ENCODE measurements at places on chromosomes 7 and 10.

- no peak for DNase-seq
Measured at GRCh38 chr7:147775516-147776284, 814.9 kb upstream of the C7orf33 start.

- no peak for DNase-seq
Measured at GRCh38 chr10:10684972-10685371, 332.7 kb upstream of the CELF2 start.

- no peak for DNase-seq
Measured at GRCh38 chr7:87427288-87427687, 48.2 kb downstream of the ABCB4 start.

DNA sequence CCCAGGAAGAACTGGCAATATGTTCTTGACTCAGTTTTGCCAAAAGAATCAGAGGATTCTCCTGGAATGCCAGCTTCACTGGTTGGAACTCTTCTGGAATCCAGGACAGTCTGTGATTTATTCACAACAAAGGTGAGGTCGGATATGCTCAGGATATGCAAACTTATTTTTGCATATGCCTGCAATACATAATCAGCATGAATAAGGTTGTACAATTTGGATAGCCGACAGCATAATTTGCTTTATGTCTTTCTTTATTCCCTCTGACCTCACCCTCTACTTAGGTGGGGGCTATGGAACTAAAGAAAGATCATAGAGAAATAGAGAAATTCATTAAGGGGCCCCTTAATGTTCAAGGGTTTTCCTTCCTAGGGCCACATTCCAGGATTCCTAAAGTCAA lies 57.6 kb upstream of the AKR1E2 start:
- no peak for DNase-seq

- DNase-seq: no peak
Measured at GRCh38 chr10:105807935-105808587, 1167.0 kb downstream of the SORCS3 start.

GRCh38 chr7:150901160-150902035 lies 49.1 kb downstream of the AOC1 start:
- DNase-seq: no peak

DNA sequence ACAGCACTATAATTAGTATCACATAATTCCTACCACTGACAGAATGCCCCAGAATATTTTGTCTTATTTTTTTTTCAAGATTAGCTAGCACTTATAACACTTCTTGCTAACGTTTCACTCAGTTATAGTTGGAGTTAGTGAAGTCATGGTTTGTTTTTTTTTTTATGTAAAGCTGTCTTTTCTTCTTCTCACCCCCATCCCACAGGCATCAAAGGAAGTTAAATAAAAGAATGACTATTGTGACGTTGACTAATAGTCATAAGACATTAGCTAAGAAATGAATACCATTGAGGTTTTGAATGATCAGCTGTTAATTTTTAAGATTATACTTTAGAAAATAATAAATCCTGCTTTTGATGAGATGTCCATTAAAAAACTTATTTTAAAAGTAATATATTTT lies 498.3 kb downstream of the GFRA1 start:
- DNase-seq: no peak

- DNase-seq: peak; percentile 13
Measured at GRCh38 chr7:98107313-98107721, 655 bp downstream of the LMTK2 start.

DNA sequence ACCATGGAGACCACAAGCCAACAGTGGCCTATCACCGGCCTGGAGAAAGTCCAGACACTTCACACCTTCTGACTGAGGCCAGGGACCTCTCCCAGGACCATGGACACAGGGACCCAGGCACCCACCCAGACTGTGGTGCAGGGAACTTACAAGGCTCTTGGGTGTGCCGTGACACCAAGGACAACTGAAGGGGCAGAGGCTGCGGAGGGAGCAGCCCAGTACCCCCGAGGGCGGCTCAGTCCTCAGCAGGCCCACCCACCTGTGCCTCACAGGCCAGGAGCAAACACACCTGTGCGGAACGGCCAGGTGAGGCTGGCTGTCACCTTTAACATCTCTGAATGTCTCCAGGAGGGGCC lies 182.3 kb downstream of the MAD1L1 start:
- no peak for DNase-seq

DNA sequence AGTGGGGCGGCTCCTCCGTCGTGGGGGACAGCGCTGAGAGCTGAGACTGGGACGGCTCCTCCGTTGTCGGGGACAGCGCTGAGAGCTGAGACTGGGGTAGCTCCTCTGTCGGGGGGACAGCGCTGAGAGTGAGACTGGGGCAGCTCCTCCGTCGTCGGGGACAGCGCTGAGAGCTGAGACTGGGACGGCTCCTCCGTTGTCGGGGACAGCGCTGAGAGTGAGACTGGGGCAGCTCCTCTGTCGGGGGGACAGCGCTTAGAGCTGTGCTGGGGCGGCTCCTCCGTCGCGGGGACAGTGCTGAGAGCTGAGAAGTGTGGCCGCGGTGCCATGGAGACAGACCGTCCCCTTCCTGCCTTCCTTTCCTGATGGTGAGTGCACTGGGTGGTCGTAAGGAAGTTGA lies 136.4 kb downstream of the DYNC2I1 start:
- DNase-seq: no peak

- no peak for DNase-seq
Measured at GRCh38 chr7:45104844-45105587, 6.5 kb downstream of the TBRG4 start.

- no peak for DNase-seq
Measured at GRCh38 chr10:26457088-26457487, 18.9 kb downstream of the APBB1IP start.

GRCh38 chr7:22694597-22695207 lies 32.3 kb upstream of the IL6 start:
- DNase-seq: no peak

GRCh38 chr10:88459530-88459929 lies 123.6 kb downstream of the RNLS start:
- DNase-seq: no peak

GRCh38 chr7:99839287-99840021 lies 11.6 kb downstream of the CYP3A43 start:
- no peak for DNase-seq

All from fibroblast of the aortic adventitia (primary cell).